ENCODE measurements at places on chromosomes 5 and 9.

DNA sequence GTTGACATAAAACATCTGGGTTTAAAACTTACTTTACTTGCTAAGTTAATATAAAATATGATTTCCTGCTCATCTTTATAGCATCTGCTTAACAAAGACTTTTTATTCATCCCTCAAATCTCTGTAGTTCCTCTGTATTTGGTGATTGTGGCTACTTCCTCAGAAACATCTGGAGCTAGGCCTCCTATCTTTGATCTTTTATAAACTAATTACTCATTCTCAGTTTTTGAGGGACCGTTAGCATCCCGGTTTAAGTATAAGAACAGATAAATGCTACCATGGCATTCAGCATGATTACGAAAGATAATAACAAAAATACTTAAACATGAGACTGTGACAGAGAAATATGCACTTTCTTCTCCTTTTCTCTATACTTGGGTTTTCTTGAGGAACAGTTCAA is 85.3 kb downstream of the SLC38A9 start:
- DNase-seq = no peak

DNA sequence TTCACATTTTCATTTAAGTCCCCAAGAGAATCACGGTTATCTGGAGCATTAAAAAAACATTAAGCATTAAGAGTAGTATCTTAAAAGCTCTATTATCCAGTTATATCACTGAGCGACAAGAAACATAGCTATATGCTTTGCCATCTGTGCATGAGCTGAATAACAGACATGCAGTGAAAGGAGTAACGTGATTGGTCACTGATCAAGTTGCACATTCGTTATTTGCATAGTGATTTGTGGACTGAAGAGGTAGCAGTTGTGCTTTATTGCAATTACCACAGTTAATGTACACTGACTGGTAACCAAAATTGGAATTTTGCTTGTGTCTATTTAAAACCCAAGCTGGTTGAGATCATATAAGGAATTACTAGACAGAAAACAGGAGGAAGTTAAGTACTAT is 107.4 kb downstream of the MCTP1 start:
- no peak for DNase-seq

DNA sequence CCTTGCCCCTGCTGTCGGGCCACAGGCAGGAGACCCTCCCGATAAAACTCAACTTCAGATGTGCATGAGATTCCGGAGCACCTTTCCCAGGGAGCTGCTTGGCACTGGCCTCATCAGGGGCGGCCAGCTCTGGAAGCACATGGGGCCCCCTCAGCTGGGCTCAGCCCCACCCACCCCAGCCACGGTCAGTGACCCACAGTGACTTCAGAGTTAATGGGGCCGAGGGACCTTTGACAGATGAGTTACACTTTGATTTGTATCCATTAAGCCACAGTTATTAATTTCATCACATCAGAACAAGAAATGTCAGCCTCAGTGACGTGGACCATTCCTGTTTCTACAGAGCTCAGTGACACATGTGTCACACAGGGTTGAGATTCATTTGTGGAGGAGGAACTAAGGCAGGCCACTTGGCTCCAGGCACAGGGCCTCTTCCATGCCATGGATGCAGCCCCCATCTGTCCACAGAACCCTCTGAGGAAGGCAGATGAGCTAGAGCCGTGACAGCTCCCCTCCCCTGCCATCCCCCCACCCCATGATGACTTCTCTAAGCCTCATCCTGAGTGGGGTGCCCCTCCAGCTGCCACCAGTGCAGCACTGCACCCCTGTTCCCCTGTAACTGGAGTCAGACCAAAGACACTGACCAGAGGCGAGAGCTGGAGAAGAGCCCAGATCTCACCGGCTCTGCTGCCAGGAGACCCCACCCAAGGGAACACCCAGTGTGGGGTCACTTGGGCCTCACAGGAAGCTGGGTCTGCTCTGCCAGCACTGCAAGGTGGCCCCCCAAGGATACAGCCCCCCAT is 69.4 kb upstream of the ADAMTS2 start:
- DNase-seq = no peak

GRCh38 chr9:136201609-136202453 is 3.1 kb downstream of the LHX3 start:
- DNase-seq = peak; percentile 31

Data from lung (tissue), 17 donors.